ENCODE measurements at places on chromosomes 11 and 22. TPM values are rescaled to one million over a fixed set of nuclear protein-coding genes. Genes with fewer than 3 reads are reported as not detected.

Gene CHADL
- 0.66 TPM for total RNA-seq

Gene SYT13
- total RNA-seq: not detected

Gene MYBPC3
- total RNA-seq: not detected

Gene SCGB1D2
- not detected for total RNA-seq

Gene CBX7
- total RNA-seq: 6.2 TPM

Gene PTDSS2
- 32.0 TPM for total RNA-seq

Gene IGLL1
- not detected for total RNA-seq

Gene GALNT18
- total RNA-seq: 2.5 TPM

Gene ACR
- not detected for total RNA-seq

Gene KCNJ1
- 0.06 TPM for total RNA-seq

Gene CRYBB2
- total RNA-seq: not detected

Gene ZNF280B
- under 0.01 TPM for total RNA-seq

Gene RAPSN
- total RNA-seq: 0.19 TPM

Gene LMO2
- 92.6 TPM for total RNA-seq

Gene CYTH4
- total RNA-seq: 0.06 TPM

Gene WBP2NL
- 0.37 TPM for total RNA-seq

Gene NUDT8
- total RNA-seq: 7.3 TPM

Gene ESAM
- 13.6 TPM for total RNA-seq

Gene C11orf42
- not detected for total RNA-seq

Gene CRACR2B
- 4.9 TPM for total RNA-seq

Gene MMP8
- not detected for total RNA-seq

Gene MAML2
- total RNA-seq: 7.5 TPM

Gene PLEKHB1
- 0.40 TPM for total RNA-seq

Gene LRRC56
- 0.25 TPM for total RNA-seq

Gene LRRC55
- total RNA-seq: not detected

Gene CYB5R2
- 4.6 TPM for total RNA-seq

Gene TIGD3
- total RNA-seq: not detected

Gene OR8J1
- not detected for total RNA-seq

Gene KCNE3
- total RNA-seq: under 0.01 TPM

Gene MYO18B
- 11.1 TPM for total RNA-seq

All from aortic smooth muscle cell (primary cell).